ENCODE measurements at places on chromosomes 13 and 19.

DNA sequence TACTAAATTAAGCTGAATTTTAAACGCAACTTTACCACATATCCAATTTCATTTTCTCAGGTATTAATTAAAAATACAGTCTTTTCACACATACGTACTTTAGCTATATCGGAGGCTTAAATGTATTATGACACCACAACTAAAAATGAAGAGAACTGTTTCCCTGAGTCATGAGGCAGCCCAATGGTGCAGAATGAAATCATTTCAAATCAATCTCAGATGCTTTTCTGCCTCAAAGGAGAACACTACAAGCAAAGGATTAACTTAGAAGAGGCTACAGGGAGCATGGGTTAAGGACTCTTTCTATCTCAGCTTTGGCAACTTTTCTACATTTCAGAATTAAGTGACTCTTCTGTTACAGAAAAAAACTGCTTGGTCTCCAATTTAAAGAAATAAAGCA is 516.3 kb upstream of the HTR2A start:
- no peak for DNase-seq

DNA sequence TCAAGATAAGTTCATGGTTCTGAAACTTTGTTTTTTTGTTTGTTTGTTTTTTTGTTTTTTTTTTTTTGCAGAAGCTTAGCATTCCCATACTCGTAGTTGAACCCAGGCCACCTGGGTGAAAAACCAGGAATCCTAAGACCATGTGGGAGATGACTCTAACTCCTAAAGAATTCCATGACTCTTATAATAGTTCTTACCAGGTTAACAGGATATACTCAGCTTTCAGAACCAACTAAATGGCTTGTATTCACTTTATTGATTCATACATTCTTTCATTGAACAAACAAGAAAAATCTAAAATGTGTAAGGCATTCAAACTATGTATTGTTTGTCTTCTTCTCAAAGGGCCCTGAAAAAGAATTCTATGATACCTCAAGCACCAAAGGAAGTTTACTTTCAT is 40.5 kb upstream of the KLF5 start:
- no peak for DNase-seq

- DNase-seq, result peak; percentile 52
Observed at GRCh38 chr19:40596608-40597328, 4.4 kb upstream of the LTBP4 start.

DNA sequence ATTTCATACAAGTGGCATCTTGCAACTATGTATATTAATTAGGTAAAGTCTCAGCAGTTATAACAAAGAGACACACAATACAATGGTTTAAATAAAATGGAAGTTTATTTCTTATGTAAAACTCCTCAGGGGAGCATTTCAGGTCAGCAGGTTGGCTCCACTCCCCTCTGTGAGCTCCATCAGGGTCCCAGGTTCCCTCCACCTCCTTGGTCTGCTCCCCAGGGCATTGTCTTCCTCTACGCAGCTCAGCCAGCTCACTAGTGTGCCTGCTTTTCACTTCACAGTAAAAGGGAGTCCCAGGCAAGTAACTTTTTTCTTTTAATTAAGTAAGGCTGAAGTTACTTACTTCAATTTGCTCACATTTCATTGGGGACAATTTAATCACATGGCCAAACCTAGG is 135.3 kb upstream of the FNDC3A start:
- no peak for DNase-seq

DNA sequence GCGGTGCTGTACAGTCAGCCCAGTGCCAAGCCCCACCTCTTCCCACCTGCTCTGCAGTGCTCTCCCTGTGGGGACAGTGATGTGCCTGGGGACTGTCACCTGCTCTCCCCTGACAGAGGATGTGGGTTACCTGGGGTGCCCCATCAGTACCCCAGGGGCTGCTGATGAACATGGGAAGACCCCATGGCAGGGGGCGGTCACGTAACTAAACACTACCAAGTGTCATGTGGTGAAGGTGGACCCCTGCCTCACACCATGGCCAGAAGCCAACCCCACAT is 12.7 kb downstream of the KDM4B start:
- DNase-seq, result no peak

DNA sequence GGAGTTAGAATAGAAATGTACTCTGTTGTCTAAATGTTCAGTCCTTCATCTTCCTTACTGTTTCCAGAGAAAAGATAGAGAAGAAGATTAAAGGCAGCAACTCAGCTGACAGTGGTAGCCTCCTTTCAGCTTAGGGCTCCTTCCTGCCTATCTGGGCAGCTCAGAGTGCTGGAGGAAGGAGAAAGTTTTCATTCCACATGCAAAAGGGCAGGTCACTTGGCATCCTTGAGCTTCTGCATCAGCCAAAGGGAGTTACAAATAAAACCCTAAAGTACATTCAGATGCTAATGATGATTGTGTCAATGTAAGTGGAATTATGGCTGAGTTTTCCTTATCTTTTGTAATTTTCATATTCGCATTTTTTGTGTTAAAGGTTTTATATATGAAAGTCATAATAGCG is 58.9 kb downstream of the ESD start:
- DNase-seq, result no peak

- DNase-seq, result peak; percentile 14
Observed at GRCh38 chr19:55283548-55284377, at the start of gene BRSK1. Gene BRSK1 (plus strand): TSS chr19:55283997. CDS start chr19:55284443, 446 bp downstream.
